ENCODE measurements at places on chromosomes 16 and 17.

DNA sequence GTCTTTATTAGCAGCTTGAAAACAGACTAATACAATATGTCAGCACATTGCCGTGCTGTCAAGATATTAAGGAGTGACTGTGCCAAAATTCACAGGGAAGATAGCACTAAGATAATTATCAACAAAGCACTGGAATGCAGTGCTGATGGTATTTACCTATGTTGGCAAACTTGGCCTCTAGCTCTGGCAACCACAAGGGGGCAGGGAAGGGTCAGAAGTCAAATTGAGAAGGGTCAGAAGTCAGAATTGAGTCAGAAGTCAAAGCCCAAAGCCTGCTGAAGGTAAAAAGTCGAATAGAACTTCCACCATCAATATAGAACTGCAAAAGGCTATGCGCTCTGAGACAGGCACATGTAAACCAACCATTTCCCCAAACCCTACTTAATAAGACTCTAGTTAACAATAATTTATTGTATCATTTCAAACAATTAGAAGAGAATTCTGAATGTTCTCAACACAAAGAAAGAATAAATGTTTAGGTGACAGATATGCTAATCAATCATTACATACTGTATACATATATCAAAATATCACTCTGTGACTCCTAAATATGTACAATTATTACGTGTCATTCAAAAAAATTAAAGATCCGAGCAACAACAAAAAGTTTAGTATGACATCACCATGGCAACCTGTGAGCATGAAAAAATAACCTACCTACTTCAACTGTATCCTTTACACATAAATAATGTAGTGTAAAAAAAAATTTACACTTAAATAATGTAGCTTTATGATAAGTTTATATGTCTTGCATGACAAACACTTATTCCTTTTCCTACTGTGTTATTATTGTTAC lies 916.1 kb downstream of the KCNJ2 start:
- DNase-seq = no peak

DNA sequence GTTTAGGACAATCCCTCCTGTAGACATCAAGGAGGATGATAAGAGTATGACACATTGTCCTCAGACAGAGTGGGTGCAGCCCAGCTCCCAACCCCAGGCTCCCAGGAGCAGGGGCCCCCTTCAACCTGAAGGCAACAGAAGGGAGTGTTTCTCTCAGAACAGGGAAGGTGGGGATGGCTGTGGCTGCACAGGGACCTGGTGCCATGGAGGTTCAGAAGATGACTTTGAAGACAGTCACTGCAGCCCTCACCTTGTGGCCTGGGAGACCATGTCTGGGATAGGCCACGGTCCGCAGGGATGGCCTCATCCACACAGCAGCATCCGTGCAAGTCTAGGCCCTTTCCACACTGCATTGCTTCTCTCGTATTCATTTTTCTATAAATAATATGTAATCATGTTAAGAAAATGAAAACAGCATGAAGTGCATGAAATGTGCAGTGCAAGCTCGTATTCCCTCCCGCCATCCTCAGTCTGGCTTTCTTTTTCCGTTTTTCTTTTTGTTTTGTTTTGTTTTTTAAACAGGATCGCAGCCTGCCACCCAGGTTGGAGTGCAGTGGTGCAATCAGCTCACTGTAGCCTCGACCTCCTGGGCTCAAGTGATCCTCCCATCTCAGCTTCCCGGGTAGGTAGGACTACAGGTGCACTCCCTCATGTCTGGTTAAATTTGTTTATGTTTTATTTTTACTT lies 71.1 kb downstream of the METRNL start:
- no peak for DNase-seq

- DNase-seq = no peak
Observed at GRCh38 chr17:48559840-48560817, 15.2 kb upstream of the HOXB2 start.

DNA sequence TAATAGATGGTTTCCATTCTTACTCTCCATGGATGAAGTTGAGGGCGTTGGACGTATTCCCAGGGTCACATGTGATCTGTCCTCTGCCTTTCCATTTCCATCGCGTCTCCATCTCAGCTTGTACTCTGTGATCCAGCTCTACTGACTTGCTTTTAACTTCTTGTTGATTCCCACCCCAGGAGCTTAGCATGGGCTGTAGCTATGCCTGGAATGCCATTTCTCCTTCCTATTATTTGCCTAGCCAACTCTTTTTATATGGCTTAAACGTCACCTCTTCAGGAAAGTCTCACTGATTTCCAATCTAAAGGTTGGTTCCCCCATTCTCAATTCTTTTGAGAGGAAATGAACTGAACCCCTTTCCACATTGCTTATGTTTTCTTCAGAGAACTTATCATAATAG lies 475.9 kb downstream of the XYLT1 start:
- no peak for DNase-seq

DNA sequence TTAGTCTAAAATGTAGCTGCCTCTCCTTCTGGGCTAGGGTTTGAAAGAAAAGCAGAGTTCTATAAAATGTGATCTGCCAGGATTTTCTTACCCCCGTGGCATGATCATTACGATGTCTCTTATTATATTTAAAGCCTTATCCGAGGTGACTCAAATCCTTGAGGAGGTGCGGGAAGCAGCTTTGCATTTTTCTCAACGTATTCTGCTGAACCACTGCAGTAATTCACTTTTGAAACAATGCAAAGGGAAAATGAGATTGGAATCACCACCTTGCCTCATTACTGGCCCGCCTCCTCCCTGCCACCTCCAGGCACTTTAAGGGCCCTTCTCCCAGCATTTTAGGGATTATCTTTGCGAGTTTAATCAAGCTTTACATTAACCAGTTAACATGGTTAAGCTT lies 9.7 kb upstream of the NOG start:
- no peak for DNase-seq

GRCh38 chr17:74485841-74486240 lies 19.4 kb downstream of the CD300A start:
- no peak for DNase-seq

GRCh38 chr16:28155293-28155692 lies 56.5 kb downstream of the XPO6 start:
- DNase-seq = no peak

DNA sequence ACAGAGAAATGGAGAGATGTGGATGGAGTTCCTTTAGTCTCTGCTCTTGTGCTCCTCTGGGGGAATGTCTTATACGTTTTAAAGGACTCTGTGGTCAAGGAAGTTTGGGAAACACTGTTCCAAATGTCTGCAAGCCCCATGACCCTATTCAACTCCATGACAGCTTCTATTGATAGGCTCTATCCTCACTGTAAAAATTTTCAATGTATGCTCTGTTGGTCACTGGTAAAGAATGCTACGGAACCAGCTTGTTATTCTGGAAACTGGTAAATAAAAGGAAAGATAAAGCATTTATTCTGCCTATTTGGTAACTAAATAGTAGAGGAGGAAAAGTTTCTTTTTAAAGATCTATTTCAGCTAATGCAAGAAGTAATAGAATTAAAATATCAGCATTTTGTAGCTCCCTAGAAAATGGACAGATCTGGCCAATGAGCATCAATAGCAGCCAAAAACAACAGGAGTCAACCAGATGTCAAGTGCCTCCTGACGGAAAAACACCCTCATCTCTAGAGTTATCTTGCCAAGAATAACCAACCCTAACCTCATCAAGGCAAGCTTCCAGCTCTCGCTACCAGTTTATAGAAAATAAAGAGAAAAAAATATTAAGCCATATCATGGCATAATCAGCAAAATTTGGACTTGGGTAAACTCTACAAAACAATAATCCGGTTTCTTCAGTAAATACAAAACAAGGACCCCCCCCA lies 16.1 kb downstream of the GDE1 start:
- peak; percentile 71 for DNase-seq

- no peak for DNase-seq
Observed at GRCh38 chr16:79307214-79307613, 293.3 kb downstream of the MAF start.

GRCh38 chr17:61783556-61784304 lies 79.6 kb downstream of the BRIP1 start:
- no peak for DNase-seq

DNA sequence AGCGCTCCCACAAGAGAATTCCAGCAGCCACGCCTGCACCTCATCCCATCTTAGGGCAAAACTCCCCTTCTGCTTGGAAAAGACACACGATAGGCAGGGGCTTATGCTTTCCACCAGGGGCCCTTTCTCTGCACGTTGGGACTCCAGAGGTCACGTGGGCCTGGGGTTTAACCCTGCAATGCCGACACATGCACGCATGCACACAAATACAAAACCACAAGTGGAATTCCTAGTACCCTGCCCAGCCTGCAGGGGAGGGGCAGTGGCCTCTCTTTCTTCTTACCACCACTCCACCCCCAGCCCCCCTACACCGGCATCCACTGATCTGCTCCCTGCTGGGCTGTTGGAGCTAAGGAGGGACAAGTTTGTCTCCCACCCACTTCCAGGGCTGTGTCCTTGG lies 16.8 kb upstream of the CCDC182 start:
- no peak for DNase-seq

DNA sequence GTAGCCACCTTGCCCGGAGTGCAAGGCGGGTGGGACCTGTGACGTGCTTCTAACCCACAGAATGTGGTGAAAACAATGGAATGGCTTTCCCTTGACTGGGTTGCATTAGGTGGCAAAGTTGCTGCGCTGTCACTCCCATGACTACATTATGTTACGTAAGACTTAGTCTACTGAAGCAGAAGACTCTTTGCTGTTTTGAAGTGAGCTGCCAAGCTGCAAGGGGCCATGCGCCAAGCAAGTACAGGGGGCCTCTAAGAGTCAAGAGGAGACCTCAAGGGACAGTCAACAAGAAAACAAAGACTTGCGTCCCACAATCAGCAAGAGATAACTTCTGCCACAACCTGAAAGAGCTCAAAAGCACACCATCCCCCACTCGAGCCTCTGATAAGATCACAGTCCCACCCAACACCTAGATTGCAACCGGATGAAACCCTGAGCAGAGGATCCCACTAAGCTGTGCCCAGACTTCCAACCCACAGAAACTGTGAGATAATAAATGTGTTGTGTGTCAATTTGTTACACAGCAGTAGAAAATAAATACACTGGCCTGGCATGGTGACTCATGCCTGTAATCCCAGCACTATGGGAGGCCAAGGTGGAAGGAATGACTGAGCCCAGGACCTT lies 16.5 kb downstream of the ANKRD11 start:
- no peak for DNase-seq

GRCh38 chr16:72068930-72069329 lies 5.9 kb downstream of the HPR start:
- DNase-seq = no peak

DNA sequence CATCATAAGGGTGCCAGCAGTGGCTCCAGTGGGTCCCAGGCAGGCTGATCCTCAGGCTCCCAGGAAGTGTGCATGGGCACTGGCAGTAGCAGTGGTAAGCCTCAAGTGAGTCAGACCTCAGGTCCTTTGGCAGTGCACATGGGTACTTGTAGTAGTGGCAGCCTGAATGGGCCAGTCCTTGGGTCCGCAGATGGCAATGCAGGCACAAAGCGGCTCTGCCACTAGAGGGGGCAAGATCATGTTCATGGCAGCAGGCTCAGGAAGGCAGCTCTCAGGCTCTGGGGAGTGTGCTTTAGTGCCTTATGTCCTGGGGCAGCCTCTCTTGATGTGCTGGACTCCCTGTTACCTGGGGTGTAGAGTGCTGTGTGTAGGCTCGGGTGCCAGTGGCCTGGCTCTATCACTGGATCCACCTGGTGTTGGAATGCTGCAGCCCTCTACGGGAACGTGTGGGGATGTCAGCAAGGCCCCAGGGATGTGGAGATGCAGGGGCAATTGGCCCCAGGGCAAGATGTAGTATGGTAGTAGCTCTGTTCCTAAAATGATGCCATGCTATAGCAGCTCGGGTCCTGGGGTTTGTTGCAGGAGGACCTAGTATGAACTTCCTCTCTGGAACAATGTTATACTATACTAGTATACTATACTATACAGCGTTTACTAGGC lies 11.0 kb downstream of the ACSM3 start:
- peak; percentile 24 for DNase-seq

GRCh38 chr16:61763013-61763412 lies 273.2 kb downstream of the CDH8 start:
- DNase-seq = no peak

DNA sequence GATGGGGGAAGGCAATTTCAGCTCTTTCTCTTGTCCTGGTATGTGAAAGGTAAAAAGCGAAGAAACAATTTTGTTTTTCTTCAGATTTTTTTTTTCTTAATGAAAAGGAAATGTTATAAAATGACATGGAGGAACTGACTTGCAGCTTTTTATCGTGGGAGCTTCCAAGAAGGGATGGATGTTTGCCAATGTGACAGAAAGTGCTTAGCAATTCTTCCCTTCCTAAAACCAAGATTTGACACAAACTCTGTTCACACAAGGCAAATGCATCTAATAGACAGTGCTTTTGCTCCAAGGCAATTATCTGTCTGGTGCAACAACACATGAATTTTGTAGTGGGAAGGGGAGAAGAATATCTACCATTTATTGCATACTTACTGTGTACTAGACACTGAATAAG lies 988.5 kb downstream of the CDH11 start:
- no peak for DNase-seq

GRCh38 chr17:63939884-63940283 lies 7.8 kb upstream of the CD79B start:
- DNase-seq = no peak

- DNase-seq = no peak
Observed at GRCh38 chr17:4711661-4712181, 1.3 kb downstream of the ARRB2 start.

DNA sequence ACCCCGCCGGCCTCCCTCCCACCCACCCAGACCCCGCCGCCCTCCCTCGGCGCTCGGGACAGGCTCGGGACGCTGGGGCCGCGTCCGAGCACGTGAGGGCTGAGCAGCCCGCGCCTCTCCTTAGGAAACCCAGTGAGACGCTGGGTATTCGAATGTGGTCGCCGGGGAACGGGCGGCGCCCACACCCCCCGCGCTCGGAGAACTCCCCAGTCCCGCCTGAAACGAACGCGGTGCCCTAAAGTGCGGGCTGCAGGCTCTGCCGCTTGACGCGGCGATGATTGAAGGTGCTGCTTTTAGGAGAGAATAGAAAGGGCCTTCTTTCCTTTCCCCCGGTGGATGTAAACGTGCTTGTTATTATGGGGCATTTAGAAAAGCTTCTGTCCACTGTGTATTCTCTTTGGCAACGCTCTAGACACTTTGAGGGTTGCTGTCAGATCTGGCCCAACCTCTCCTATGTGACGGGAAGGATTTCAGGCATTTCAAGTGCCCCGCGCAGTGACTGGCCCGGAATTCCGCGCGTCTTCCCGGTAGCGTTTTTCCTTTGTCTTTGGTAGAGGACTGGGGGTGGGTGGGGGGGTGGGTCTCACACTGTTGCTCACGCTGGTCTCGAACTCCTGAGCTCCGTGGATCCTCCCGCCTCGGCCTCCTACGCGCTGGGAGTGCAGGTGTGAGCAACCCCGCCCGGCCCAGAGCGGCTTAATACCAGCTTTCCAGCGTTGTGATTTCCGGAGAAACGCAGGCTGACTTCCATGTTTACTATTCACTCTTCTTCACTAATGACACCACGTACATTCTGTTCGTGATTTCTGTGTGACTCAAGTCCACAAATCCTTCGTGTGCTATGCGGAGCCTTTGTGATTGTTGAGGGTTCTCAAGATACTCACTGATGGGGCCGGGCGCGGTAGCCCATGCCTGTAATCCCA lies 21.8 kb upstream of the FOXK2 start:
- DNase-seq = no peak
